Fibroblast of villous mesenchyme (primary cell): ENCODE measurements at places on chromosomes 2 and 18.

- no peak for DNase-seq
Observed at GRCh38 chr2:185188656-185189055, 549.9 kb upstream of the FSIP2 start.

DNA sequence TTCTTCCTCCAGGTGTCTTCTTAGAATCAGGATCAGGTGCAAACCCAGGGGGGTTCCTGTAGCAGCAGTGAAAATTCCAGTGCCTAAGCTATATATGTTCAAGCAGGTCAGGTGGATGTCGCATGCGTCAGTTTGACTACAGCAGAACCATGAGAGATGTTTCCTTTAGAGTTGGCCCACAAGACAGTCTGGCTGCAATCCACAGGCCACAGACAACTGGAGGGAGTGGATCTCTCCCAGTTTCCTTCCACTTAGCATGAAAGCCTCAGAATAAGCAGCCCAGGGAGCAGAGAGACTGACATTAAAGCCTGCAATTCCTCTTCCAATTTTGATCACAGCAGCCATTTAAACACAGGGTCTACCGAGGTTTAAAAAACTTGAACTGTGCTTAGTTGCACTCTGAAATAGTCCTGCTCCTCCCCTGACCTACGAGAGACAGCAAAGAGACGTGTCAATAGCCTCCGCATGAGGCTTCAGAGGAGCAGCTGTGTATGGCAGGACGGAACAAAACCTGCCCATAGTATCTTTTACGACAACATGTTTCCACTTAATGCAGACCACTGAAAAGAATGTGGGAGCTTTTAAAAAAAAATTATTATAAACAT is 988 bp upstream of the KCNE4 start:
- DNase-seq = peak; percentile 53

GRCh38 chr2:186748354-186748753 is 54.5 kb downstream of the FAM171B start:
- peak; percentile 34 for DNase-seq

DNA sequence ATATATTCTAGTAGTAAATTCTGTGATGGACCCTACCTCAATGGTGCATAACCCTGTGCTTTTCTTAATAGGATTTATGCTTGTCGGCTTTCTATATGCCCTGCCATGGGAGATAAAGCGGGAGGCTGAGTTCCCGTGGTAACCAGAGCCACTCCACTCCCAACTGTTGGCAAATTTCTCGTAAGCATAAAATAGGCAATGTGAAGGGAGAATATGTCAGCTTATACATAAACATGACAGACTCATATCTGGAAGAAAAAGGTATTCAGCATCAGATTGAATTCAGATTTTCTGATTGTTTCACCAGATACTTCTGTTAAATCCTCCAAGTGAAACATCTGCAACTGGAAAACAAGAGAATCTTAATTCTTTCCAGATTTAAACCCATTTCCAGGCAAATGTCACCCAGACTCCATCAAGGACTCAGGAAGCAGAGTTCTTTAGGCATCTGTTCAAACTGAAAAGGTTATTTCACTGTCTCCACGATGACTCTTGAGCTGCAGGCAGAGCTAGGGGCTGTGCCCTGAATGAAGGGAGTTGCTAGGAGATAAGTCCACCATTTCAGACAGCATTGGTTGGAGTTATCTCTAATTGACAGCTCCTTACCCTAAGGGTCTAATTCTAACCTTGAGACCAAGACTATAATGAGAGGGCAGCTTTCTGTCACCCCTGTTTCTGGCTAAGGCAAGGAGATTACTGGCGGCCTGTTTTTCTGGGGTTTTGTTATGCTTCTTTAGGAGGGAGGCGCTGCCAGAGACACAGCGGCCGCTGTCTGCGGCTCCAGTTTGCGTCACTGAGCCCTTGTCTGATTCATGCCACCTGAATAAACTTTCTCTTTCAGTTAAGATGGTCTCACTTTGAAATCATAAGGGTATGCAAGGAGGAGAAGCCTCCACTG is 381.3 kb downstream of the SOX11 start:
- DNase-seq = peak; percentile 3

DNA sequence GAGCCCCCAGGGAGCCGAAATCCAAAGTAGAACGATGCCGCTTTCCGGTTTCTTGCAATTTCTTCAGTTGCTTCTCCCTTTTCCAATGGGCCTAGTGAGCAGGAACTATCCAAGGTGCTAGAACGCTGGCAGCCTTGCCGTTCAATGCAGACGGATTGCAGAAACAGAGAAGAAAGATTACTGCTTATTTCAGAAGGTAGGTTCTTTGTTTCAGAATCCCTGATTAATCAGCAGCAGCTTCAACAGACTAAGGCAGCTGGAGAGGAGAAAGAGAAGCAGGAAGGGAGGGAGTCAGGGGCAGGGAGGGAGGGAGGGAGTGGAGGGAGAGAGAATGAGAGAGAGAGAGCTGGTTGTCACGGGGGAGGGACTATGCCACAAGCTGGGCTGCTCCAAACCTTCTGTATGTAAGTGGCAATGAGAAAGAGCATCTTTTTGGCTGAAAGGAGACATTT is 576 bp downstream of the NYAP2 start:
- peak; percentile 32 for DNase-seq

- DNase-seq = no peak
Observed at GRCh38 chr18:31617031-31617717, 25.5 kb downstream of the TTR start.

DNA sequence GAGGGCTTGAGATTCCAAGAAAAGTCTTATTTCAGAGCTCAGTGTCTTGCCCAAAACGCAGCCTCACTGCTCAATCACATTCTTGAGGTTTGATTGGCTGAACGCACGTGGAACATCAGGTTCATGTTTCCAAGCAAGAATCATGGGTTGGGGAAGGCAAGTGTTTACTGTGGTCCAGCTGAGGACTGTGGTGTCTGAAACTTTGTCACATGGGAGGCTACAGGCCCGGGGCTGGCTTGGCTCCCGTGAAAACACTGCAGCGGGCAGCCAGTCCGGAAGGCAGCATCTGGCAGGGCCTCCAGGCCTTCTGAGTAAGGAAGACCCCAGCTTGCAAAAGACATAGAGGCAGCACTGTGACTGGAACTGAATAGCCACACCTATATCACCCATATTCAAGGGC is 84.7 kb downstream of the POLR1A start:
- peak; percentile 23 for DNase-seq

GRCh38 chr2:157283468-157283867 is 26.0 kb downstream of the GALNT5 start:
- DNase-seq = no peak

DNA sequence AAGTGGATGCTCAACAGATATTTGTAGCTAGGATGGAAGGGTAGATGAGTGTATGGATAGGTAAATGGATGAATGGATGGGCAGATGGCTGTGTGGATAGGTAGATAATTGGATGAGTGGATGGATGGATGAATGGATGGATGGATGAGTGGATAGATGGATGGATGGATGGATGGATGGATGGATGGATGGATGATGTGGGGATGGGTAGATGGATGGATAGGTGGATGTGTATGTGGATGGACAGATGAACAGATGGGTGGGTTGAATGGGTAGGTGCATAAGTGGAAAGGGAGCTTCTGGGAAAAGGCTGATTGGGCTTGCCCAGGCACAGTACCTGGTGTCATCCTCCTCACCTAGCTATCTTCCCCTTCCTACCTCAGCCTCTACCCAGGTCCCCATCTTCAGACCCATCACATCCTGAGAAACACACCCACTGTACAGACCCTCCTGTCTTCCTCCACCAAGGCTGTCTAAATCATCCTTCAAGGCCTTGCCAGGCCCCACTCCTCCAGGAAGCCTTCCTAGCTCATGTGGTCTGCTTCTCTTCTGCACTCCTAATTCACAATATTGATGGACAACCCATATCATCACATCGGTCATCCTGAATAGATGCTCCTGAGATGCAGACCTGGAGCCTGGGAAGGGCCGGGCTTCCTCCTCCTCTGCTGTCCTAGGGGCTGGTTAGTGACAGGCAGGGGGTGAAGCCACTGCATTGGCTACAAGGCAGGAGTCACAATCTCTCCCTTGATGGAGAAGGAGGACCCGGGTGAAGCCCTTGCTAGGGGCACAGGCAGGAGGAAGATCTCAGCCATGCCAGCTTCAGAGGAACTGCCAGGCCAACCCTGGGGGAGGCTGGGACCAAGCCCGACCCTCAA is 49.4 kb downstream of the SMAD7 start:
- no peak for DNase-seq

DNA sequence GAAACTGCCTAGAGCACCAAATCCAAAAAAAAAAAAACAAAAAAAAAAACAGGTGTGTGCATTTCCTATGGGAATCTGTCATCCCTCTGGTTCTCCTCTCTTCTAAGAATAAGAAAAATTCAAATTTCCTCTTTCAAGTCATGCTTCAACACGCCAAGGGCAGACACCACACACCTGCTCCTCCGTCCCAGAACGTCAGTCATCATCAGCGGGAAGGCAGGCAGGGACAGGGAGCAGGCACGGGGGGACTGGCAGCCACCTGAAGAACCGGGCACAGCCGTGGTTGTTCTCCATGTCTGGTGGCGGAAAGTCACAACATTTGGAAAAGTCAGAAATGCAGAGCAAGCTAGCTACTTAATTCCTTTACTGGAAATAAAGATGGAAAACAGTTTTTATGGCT is 214.8 kb downstream of the IKZF2 start:
- DNase-seq = no peak

GRCh38 chr2:216372761-216373291 is 543 bp upstream of the MARCHF4 start:
- peak; percentile 62 for DNase-seq
